ENCODE measurements at places on chromosomes 12 and 14.

- DNase-seq, result no peak
Measured at GRCh38 chr14:77055306-77055705, 26.8 kb upstream of the IRF2BPL start.

GRCh38 chr12:109020146-109020795 lies 597 bp downstream of the SVOP start:
- DNase-seq, result peak; percentile 42

DNA sequence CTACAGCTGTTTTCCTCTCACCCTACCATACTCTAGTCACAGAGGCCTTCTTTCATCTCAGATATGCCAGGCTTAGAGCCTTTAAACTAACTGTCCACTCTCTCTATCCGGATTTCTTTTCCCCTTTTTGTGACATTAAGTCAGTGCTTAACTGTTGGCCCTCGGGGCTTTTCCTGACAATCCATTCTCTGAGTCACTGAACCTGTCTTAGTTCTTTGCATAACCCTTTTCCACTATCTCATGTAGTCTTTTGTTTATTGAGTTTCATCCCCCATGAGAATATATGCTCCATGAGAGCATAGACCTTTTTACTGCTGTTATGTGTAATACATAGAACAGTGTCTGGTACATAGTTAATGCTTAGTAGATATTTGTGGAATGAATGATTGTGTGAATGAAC lies 68.7 kb downstream of the PLEKHA5 start:
- no peak for DNase-seq

- DNase-seq, result no peak
Measured at GRCh38 chr14:39434401-39434800, 2.2 kb upstream of the FBXO33 start.

Measured in cerebellar nuclear complex (tissue), 1 donor.